Activated CD4-positive, CD25-positive, alpha-beta regulatory T cell treated with anti-CD3 and anti-CD28 coated beads, Interleukin-2, amount 50 U/mL, for 72 hours (primary cell): ENCODE measurements at places on chromosomes 11 and 22.
A peak's percentile ranks its signal among the peaks of the same experiment; 100 is the strongest.

GRCh38 chr11:128262463-128263345 lies 324.7 kb downstream of the ETS1 start:
- no peak for DNase-seq

- DNase-seq, result peak; percentile 90
These were observed 35.6 kb upstream of the TPBGL start for GRCh38 chr11:75204685-75205563.

GRCh38 chr11:106409222-106409621 lies 331.8 kb downstream of the AASDHPPT start:
- DNase-seq, result no peak

- no peak for DNase-seq
These were observed 1.0 kb upstream of the YPEL4 start for GRCh38 chr11:57650739-57651090.

- no peak for DNase-seq
These were observed 268.5 kb downstream of the TTC28 start for GRCh38 chr22:28411125-28411524.

- no peak for DNase-seq
These were observed 49.0 kb downstream of the JHY start for GRCh38 chr11:122931510-122931909.

- DNase-seq, result peak; percentile 70
These were observed at the start of gene RPS6KA4 for GRCh38 chr11:64358907-64359711. RPS6KA4 (plus strand) TSS chr11:64359162; CDS start chr11:64359236, 74 bp downstream.

- DNase-seq, result no peak
These were observed 75.3 kb downstream of the KCNQ1 start for GRCh38 chr11:2519862-2520735.

DNA sequence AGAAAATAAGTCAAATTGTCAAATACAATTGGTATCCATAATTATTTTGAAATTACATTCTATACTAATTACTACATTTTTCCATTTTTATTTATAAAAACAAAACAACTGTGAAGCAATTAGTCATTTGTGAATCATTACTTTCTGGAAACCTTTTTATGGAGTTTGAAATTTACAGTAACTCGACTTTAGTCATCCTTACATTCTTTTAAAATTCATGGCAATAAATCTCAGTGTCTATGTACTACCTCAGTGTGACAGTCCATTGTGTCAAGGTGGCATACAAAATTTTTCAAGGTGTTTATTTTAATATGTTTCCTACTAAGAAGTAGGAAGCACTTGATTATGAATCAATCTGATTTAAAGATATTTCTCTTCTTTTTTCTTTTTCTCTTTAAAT lies 1949.4 kb upstream of the RAG2 start:
- DNase-seq, result no peak

DNA sequence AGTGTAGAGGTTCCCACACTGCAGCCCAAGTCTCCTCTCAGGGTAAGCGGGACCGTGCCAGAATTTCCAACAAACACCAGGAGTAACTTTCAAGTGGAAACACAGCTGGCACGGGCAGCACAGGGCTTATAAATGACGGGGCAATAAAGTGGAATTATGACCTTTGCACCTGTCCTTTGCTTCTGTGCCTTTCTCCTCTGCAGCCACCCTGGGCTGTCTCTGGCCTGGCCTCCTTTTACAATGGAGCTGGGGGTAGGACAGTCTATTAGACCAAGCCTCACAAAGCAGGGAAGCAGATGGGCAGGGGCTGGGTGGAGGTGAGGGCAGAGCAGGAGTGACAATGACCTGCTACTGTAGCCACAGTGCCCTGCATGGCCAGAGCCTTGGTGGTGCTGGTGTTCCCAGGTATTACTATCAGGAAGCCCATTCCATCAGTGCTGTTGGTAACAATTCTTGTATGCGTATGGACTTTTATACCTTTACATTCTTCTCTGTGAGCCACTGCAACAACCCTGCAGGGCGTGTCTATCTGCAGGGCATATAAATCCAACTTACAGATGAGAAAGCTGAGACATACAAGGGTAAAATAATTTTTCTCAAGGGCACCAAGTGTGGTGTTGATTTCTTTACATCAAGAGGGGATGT lies 387.8 kb downstream of the CTTN start:
- no peak for DNase-seq

DNA sequence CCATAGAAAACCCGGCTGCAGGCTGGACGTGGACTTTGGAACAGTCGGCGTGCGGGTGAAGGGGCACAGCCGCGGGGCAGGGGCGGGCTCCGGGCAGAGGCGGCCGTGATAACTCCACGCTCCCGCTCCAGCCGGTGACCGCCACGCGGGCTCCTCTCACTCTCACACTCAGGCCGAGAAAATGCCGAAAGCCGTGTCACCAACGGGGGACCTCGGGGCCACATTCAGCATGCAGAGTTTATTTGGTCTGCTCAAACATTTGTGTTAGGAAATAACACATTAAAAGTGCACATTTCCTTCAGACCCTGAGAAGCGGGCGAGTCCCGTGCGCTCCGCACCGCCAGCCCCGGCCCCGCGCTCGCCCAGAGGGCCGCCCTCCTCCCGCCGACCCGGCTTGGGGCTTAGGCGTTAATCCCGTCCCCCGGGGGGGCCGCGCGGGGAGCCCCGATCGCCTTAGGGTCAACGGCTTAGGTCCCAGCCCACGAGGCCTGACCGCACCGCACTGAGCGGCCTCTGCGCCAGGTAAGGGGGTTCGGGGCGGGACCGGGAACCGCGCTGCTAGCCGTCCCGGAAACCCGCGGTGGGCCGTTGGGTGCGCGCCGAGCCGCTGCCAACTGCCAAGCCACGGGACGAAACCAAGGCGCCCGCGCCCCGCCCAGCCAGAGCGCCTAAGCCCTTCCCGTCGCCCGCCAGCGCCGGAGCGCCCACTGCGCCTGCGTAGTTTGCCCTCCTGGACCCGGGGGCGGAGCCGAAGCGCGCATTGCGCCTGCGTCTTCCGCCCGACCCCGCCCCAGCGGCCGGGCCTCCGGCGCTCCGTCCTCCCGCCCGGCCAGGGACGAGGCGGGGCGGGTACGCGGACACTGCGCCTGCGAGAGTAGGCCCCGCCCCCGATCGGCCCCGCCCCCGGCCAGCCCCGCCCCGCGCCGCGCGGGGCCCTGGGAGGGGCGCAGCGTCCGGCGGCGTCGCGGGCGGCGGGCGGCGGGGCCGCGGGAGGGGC lies at the start of gene ZBED4:
TSS of gene ZBED4 (plus strand) at position 947 of the 997 bp plus-strand sequence. CDS start 29,819 bp downstream, outside the sequence.
- DNase-seq, result peak; percentile 100

DNA sequence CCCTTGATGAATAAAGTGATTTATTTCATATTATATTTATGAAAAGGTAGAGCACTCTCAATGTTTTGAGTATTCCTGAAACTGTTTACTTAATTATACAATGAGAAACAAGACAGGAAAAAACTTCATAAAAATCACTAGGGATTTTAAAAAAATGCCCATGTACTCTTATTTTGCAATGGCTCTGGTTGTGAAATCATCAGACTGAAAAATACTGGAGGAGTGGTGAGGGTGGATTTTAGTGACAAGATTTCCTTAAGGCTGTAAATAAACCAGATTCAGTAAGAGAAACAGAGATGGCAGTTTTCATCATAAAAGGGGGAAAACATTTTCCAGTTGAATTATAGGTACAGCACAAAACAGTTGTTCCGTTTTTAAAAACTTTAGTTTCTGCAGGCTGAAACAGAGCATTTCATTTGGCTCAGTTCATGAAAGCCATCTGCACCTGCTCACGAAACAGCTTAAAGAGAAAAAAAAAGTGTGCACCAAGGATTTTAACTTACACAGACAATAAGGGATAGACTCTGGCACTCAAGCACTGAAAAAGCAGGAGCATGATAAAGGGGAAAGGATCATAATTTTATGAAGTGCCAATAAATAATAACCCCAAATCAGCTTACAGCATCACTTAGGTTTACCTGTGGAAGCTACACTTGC lies 100.7 kb downstream of the MAML2 start:
- no peak for DNase-seq

- no peak for DNase-seq
These were observed 6.9 kb downstream of the GP1BB start for GRCh38 chr22:19730198-19730597.

- no peak for DNase-seq
These were observed 41.8 kb downstream of the MMP20 start for GRCh38 chr11:102583141-102583873.

GRCh38 chr11:613369-613968 lies 2.3 kb downstream of the IRF7 start:
- DNase-seq, result peak; percentile 79

GRCh38 chr11:111795334-111795985 lies 29.3 kb upstream of the PPP2R1B start:
- DNase-seq, result no peak
